K562 (cell line): ENCODE measurements at places on chromosomes 4 and X.

DNA sequence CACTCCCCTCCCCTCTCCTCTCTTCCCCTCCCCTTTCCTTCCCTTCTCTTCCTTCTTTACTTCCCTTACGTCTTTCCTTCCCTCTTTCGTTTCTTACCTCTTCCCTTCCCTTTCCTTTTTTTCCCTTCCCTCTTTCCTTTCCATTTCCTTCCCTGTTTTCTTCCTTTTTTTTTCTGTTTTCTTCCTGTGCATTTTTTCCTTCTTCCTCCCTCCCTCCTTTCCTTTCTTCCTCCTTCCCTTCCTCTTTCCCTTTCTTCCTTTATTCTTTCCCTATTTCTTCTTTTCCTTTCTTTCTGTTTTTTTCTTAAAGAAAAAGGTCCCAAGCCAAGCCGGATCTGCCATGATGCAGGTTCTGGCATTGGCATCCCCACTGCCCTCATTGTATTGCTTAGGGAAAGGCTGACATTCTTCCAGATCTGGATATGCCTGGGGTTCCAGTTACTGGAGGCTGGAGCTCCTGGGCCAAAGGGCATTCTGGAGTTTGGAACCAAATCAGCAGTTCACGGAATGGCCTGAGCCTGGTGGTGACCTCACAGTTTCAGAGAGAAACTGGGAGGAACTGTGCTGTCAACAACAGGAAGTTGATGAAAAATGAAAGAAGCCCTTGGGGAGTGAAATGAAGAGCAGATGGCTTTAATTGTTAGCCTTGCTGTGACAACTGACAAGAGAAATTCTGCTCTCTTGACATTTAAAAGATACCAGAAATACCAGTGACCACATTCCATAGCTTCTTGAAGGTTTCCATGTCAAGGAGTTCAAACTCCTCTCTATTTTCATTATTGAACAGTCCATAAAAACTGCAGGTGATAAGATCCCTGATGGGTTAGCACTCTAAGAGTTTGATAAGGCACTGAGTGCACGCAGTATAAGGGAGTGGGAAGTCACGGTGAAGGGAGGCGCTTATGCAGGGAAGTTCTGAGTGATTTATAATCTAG, 622.1 kb downstream of the SPRY1 start:
- DNase-seq = no peak

GRCh38 chrX:83333813-83334212, 174.3 kb upstream of the POU3F4 start:
- no peak for DNase-seq

- no peak for DNase-seq
These were observed 11.2 kb upstream of the SCRG1 start for GRCh38 chr4:173410079-173410478.

GRCh38 chr4:22884157-22884556, 191.4 kb downstream of the GBA3 start:
- DNase-seq = no peak

GRCh38 chr4:1583051-1583785, 100.9 kb downstream of the FAM53A start:
- DNase-seq = no peak

- DNase-seq = no peak
These were observed 116.2 kb upstream of the TLL1 start for GRCh38 chr4:165756836-165757235.

DNA sequence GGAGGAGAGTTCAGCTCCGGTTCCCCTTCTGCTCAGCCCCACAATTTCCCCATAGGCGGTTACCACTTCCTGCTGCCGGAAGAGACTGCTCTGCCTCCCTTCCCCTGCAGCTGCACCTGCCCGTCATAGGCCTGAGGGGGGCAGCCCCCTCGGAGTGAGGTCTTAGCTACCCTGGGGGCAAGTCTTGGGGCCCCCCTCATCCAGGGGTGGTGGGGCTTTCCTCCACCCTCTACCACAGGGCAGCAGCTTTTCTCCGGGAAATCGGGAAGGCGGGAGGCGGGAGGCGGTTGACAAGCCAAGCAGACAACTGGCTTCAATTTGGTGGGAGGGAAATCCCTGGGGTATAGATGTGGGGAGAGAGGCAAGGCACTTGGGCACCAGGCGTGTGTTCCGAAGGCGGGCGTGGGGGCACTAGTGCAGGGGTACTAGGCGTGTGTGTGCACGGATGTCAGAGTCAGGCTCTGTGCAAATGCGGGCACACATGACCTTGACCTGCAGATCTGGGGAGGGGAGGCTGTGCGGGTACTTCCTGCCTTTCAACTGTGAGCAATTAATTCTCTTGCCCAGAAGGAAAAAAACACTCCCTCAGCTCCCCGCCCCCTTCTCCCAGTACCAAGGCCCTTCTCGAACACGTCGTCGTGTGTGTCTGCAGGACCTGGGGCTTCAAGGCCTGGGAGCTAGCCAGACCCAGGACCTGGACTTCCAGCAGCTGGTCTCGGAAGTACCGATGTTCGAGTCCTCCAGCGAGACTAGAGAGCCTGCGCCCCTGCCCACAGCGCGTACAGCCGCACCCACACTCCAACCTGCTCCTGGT, 1.0 kb upstream of the ARHGAP4 start:
- DNase-seq = peak; percentile 31

- DNase-seq = no peak
These were observed 2.7 kb downstream of the GEMIN8 start for GRCh38 chrX:14027036-14027435.

- DNase-seq = no peak
These were observed 88.5 kb upstream of the ADRA2C start for GRCh38 chr4:3677748-3678070.

- DNase-seq = no peak
These were observed 15.3 kb downstream of the ABCD1 start for GRCh38 chrX:153739754-153740486.

- no peak for DNase-seq
These were observed 30.3 kb upstream of the CLDN24 start for GRCh38 chr4:183352546-183352945.

- DNase-seq = no peak
These were observed 18.5 kb downstream of the GC start for GRCh38 chr4:71765350-71765749.

DNA sequence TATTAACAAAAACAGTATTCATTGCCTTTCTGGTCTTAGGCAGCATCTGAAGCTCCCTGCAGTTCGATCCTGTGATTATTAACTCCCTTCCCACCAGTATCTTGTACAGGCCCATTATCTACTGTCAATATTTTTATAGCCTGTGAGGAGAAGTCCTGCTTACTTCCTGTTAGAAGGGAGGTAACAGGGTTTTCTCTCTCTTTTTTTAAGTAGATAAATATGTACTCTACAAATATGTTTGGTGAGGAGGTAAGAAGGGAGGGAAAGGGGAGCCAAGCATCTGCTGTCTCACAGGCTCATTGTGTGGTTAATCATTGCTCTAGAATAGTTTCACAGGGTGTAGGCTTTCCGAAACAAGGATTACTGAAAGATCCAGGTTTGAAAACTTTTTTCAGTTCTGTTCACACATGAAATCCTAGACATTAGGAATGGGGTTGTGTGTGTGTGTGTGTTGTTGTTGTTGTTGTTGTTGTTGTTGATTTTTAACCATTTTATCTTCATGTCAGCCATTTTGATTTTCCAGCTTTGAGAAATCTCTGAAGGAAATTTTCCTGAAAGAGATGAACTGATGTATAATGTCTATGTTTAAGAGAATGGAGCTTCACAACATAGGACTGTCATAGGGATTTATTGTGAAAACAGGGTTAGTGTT, 14.2 kb downstream of the ATOH1 start:
- DNase-seq = no peak

GRCh38 chr4:8200302-8200975, 1.3 kb downstream of the SH3TC1 start:
- peak; percentile 51 for DNase-seq

DNA sequence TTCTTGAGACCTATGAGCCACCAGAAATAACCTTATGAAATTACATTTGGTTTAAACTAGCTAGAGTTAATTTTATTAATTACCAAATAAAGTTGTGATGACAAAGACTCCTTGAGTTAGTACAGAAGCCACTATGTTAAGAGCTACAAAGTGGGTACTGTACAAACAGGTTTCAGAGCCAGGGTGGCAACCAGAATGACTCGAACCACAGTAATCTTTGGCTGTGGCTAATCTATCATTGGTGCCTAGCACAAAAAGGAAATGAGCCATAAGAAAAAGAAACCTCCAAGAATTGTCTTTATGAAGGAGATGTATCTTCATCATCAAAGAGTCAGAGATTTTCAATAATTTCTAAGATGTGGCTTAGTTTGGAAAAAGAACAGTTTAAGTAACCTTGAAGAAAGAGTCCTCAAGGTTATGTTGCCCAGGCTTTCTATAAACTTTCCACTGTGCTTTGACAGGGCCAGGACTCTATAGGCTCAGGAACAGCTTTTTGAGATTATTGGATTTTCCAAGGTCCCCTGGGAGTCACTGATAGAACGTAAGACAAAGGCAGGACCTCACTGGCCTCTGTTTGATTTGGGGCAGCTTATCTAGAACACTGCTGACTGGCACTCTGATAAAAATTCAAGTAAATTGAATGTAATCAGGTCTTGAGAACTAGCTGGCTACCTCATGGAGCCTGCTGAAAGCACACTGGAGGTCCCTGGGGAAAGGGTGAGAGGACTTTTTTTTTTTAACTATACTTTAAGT, 777.7 kb downstream of the STIM2 start:
- no peak for DNase-seq

- no peak for DNase-seq
These were observed 175.8 kb upstream of the NPY2R start for GRCh38 chr4:155032521-155033229.

DNA sequence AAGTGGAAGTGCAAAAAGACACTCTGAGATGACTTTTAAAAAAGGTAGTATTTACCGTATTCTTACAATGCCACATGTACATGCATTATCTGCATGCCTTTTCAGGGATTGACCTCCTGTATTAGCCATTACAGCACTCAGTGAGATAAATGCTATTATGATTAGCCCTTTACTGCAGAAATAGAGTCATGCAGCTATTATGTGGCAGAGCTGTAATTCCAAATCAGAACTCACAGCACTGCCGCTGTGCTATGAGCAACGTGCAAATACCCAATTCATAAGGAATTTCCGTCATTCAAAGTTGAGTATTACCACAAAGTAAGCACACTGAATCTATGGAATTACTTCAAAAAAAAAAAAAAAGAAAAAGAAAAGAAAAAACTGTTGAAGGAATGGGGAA, 92.1 kb upstream of the SMAD1 start:
- no peak for DNase-seq

- no peak for DNase-seq
These were observed 1920.6 kb downstream of the ARAP2 start for GRCh38 chr4:34323549-34324320.

DNA sequence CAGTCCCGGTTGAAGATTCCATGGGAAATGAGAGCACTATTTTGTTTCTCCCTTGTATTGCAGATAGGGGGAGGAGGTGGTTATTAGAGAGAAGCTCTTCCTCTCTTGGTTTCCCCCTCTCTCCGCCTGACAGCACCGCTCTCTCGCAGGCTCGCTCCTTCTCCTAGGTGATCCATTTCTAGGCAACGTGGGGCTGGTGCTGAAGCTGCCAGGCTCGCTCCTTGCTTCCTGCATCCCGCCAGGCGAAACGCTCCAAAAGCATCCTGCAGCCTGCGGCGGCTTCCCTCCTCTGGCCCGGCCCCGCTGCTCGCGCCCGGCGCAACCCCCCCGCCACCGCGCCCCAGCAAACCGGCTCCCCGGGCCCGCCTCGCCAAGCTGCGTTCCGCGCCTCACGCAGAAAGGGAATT, at the start of gene GRID2:
TSS of gene GRID2 (plus strand) at position 346 of the 407 bp plus-strand sequence.
- no peak for DNase-seq

DNA sequence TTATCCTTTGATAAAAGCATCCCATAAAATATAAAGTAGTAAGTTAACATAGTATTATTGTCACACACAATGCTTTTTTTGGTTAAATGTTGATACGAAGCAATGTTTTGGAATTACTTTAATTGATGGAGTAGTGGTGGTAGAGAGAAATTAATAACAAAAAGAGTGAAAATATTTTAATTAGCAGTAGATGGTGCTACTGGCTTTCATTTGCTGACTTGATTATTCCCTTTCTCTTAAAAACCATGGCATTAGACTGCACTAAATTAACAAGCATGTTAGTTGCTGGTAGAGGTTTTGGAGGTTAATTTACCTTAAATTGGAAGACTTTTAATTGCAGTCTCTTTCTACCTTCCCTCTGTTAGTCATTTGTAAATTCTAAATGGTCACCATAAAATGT, 8.9 kb upstream of the DCK start:
- DNase-seq = no peak

DNA sequence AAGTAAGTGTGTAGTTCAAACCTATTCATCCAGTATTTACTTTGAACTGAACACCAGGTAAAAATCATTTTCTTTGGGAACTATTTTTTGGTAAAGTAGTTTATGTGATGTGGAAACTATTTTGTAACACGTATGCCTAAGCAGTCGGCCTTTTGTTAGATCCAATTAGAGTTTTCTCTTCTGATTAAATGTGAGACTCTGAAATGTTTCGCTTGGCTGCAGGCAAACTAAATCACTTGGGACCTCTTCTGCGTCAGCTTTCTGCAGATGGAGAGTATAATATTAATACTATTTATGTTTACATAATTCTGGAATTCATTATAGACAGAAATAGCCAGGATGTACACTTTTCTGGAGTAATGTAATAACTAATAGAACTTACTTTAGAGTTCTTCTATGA, 46.9 kb downstream of the BMPR1B start:
- DNase-seq = no peak

- DNase-seq = no peak
These were observed 562.5 kb downstream of the CCSER1 start for GRCh38 chr4:90689739-90690138.

GRCh38 chrX:139008185-139008584, 296.7 kb upstream of the FGF13 start:
- DNase-seq = peak; percentile 20

- no peak for DNase-seq
These were observed 88.9 kb downstream of the GC start for GRCh38 chr4:71694961-71695360.

DNA sequence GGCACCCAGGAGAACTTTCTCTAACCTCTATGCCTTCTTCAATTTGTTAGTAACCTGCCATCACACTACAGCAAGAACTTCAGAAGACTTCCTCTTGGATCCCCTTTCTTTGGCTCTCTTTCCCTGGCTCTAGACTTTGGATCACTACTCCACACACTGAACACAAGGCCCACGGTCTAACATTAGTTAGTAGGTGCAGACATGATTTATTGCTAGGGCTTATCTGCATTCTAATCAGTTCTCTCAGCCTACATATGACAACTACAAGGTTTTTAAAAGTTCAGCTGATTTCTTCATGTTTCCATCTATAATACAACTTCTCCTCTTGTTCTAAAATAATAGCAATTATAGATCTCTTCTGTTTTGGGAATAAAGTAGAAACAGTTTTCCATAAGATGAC, 209.1 kb upstream of the ANXA10 start:
- DNase-seq = no peak

GRCh38 chr4:99166544-99166943, 22.4 kb upstream of the ADH4 start:
- no peak for DNase-seq

- DNase-seq = no peak
These were observed 302.7 kb downstream of the KCTD8 start for GRCh38 chr4:44145868-44146267.

DNA sequence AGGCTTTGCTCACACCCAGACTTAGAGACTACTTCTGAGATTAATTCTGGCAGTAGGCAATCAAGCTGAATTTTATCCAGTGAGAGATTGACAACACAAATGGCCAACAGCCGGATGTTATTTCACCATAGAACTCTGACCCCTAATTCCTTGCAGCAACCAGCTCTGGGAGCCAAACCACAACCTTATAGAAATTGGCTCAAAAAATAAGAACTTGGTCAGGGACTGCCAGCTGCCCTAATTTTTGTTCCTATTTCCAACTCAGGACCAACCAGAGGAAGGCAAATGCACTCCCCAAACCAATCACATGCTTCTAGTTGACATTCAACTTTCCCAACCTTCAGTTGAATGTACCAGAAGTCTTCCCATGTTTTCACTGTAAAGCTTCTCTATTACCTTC, 269.7 kb downstream of the HS3ST1 start:
- DNase-seq = no peak
